Stimulated activated CD4-positive, alpha-beta T cell treated with anti-CD3 and anti-CD28 coated beads, TNF-alpha, amount 100 ng/mL, for 48 hours (primary cell): ENCODE measurements at places on chromosomes 2 and 18.

- no peak for DNase-seq
Measured at GRCh38 chr2:24343225-24343882, 17.0 kb downstream of the ITSN2 start.

DNA sequence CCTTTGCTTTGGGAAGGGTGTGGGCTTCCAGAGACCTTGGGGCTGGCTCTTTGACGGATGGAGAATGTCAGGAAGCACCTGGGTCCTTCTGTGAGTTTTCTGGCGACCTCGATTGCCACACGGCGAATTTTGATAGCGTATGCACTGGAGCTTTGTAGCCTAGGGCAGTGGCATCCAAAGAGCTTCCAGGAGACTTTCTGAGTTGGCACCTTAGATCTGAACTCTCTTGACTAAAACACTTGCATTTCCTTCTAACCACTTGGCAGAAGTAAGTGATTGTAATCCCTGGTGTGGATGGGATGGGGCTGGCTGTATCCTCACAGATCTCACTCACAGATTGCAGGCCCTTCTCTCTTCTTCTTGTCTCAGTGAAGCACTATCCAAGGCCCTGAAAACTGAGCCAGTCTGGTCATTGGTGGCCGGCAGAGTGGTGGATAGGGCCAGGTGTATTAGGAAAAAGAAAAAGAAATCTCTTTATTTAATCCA, 7.8 kb downstream of the RNF144A start:
- DNase-seq, result no peak

DNA sequence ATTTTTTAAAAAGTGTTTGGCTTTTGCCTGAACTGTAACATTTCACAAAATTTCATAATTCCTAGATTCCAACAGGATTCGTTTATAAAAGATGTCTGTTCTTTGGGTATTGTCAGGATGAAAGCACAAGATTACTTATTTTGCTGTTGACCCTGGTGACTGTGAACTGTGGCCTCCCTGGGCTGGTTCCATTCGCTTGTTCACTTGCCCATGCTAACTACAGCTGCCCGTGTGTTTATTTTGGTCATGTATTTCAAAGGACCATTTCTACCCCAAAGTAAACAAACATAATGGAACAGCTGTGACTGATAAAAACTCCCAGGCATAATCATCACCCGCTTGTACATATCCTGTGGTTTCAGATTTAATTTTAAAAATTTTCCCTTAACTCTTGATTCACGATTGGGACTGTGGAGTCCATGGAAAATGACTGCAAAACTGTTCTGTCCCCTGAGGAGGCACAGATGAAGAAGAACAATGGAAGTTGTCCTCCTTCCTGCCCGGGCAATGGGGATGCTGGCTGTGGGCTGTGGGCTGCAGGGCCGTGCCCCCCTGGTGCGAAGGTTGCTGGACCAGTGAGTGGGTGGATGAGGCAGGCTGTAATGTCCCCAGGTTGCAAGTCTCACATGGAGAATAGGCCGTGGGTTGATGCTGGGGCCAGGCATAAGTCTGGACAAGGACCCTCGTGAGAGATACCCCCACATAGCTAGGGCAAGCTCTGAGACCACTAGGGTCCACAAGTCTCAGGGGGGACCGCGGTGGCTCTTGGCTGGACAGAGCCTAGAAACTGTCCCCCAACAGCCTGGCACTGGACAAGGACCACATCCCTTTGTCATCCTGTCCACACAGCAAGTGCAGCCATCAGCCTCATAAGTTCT, 28.9 kb upstream of the HDAC4 start:
- DNase-seq, result no peak

GRCh38 chr18:49189772-49190171, 239.0 kb upstream of the SMAD7 start:
- no peak for DNase-seq

- no peak for DNase-seq
Measured at GRCh38 chr2:206692971-206693370, 25.2 kb downstream of the DYTN start.

DNA sequence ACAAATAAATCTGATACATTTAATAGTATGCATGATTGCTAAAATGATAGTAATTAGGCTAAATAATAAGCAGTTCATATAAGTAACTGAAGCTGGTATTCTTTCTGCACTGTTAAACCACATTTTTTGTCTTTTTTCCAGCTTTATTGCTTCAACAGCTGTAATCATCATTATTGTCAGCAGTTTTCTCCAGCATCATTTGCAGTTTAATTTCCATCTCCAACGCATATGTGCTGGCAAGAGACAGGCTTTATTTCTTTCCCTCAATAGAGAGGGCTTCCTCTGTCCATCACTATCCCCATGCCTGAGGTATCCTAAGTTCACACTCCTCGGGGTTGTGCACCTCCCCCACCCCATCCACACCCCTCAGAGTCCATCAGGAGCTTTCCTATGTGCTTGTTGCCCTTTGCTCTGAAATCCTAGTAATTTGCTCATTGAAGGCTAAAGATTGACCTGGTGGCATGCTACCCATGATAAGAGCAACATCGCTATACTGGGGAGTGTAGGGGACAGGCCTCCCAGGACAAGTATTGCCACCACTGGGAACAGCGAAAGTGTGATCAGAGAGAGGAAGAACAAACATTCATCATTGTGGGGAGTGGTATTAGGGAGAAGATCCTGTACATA, 37.1 kb downstream of the B4GALT6 start:
- DNase-seq, result no peak

- no peak for DNase-seq
Measured at GRCh38 chr18:59570101-59570775, 127.0 kb downstream of the CCBE1 start.
